NCI-H1694 (cell line): ENCODE measurements at places on chromosomes 13 and 19.

- DNase-seq: no peak
These were observed 302.5 kb downstream of the ZNF536 start for GRCh38 chr19:30674656-30675055.

GRCh38 chr19:43872547-43873336 is 45.6 kb downstream of the ZNF283 start:
- DNase-seq: no peak

- no peak for DNase-seq
These were observed 45.8 kb upstream of the RCBTB2 start for GRCh38 chr13:48578516-48579164.

DNA sequence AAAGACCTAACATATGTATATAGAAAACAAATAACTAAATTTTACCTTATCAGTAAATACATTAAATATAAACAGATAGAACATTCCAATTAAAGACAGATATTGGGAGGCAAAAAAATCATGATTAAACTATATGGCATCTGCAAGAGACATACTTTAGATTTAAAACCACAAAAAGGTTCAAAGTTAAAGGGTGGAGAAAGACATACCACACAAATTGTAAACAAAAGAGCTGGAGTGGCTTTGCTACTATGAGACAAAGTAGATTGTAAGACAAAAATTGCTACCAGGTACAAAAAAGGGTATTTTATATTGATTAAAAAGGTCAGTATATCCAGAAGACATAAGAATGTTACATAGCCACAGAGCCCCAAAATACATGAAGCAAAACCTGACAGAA is 200.2 kb downstream of the KCNRG start:
- no peak for DNase-seq

- no peak for DNase-seq
These were observed 358 bp downstream of the C19orf33 start for GRCh38 chr19:38304352-38304865.

GRCh38 chr13:30371649-30372265 is 50.5 kb upstream of the UBE2L5 start:
- DNase-seq: no peak

GRCh38 chr13:26599403-26599802 is 41.9 kb downstream of the WASF3 start:
- DNase-seq: no peak

- DNase-seq: no peak
These were observed 36.2 kb downstream of the GPC6 start for GRCh38 chr13:93262729-93263345.

- peak; percentile 16 for DNase-seq
These were observed 58.8 kb upstream of the ZNF681 start for GRCh38 chr19:23817519-23817918.

- DNase-seq: no peak
These were observed 86.4 kb downstream of the RGCC start for GRCh38 chr13:41543664-41544300.

DNA sequence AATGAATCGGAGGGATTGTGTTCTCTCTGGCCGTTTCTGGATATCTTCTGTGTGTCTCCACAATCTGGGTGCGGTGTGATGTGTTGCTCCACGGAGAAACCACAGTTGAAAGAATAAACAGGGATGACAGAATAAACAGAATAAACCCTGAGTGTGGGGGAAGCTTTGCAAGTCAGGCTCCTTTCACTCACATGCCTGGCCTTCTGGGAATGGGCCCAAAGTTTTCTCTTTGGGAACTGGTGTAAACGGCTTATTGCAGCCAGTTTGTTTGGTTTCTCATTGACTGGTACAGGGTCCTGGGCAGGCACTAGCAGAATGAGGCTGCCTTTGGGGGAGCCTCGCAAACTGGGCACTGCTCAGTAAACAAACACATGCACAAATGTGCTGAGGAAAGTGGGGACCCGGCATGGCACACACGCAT is 324.7 kb downstream of the DLEU7 start:
- DNase-seq: no peak

GRCh38 chr13:36819739-36820090 is 693 bp downstream of the RFXAP start:
- no peak for DNase-seq

DNA sequence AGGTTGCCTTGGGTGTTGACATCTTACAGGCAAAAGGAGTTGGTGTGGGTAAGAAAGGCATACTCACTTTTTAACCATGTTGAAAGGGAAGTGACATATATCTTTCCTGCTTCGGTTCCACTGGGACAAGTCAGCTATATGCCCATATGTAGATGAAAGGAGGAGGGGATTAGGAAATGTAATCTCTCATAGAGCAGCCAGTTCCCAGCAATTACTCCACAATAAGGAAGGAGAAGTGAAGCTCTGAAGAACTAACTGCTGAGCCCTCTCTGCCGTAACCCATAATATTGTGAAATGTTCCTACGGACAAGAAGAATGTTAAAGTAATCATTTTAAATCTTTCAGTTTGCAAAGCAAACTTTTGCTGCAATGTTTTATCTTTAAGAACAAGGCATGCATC is 82.2 kb downstream of the EDNRB start:
- DNase-seq: no peak

GRCh38 chr19:56973713-56974555 is 133.4 kb upstream of the PEG3 start:
- DNase-seq: no peak

DNA sequence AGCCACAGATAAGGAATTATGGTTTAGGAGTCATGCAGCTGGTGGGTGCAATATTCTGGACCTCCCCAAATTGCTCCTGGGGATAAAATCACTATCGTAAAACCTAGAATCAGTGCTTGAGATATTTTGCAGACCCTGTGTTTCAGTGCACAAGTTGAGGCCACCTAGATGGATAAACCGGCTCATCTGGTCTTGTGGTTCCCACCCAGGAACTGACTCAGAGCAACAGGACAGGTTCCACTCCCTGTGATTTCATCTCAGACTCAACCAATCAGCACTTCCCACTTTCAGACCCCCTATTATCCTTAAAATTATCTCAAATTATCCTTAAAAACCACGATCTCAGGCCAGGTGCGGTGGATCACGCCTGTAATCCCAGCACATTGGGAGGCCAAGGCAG is 21.0 kb downstream of the FBXL12 start:
- no peak for DNase-seq

GRCh38 chr13:76163761-76164160 is 527.6 kb downstream of the LMO7 start:
- no peak for DNase-seq

GRCh38 chr19:8352134-8352827 is 9.2 kb upstream of the KANK3 start:
- DNase-seq: no peak

- no peak for DNase-seq
These were observed 17.2 kb upstream of the DACT3 start for GRCh38 chr19:46678110-46678732.

DNA sequence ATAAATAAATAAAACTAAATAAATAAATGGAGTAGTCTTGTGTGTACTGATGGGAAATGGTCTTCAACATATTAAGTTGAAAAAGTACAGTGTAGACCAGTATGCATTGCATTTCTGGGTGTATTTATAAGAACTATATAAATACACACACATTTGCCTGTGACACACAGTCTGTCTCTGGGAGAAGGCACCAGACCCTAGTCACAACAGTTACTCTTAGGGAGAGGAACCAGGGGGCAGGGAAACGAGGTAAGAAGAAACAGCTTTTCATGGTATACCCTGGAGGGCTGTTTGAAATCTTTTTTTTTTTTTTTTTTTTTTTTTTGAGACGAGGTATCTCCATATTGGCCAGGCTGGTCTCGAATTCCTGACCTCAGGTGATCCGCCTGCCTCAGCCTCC is 2.8 kb upstream of the S1PR2 start:
- DNase-seq: no peak

- no peak for DNase-seq
These were observed 9.7 kb downstream of the SIGLEC8 start for GRCh38 chr19:51448411-51449016.

DNA sequence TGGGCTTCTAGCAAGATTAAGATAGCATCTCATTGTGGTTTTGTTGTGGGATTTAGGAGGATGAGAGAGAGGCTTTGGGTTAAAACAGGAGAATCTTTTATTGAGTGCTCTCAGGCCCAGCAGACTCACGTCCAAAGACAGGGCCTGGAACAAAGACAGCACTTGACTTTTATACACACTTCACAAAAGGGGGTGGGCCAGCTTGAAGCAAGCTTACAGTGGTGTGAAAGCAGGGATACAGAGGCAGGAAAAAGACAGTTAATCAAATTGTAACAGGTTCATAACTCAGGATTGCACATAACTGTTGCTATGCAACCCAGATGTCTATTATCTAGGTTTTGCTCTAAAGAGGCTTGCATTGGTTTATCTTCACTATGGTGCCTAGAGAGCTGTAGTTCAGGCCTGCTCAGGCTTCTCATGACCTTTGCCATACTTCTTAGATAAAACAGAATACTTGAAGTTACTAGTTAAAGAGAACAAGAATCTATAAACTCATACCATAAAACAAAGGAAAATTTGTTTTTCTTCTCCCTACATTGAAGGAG is 42.2 kb upstream of the CEACAM21 start:
- no peak for DNase-seq

GRCh38 chr13:82636119-82636518 is 1246.2 kb downstream of the SLITRK1 start:
- no peak for DNase-seq

- no peak for DNase-seq
These were observed 85.9 kb downstream of the GJA3 start for GRCh38 chr13:20074966-20075365.

GRCh38 chr13:97030705-97031452 is 36.6 kb upstream of the OXGR1 start:
- DNase-seq: peak; percentile 1
